Activated CD8-positive, alpha-beta T cell treated with anti-CD3 and anti-CD28 coated beads, Interleukin-2, amount 10 ng/mL, durations not matched to agents 7 days and 5 days (primary cell): ENCODE measurements at places on chromosomes 6 and 20. TPM values are rescaled to one million over a fixed set of nuclear protein-coding genes. Genes with fewer than 3 reads are reported as not detected.

Gene MYCT1
- not detected for total RNA-seq

- no peak for DNase-seq
These were observed 184.1 kb downstream of the MTFR2 start for GRCh38 chr6:136066005-136066404.

Gene ZNF512B
- total RNA-seq = 12.0 TPM

DNA sequence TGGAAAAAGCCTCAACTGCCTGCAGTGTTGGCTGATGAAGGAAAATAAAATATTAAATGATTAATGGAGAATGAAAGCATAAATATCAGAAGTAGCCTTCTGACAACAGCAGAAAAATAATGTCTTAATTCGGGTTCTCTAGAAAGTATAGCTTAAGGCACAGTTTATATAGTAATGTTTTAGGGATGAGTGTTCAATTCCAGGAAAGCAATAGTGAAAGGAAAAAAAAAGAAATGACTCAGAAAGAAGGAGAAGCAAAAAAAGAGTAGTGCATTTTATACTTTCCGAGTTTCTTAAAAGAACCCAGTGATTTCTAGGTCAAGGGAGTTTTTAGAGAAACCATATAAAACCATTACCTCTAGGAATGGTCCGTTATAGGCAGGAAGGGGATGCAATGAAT is 137.3 kb downstream of the HTR1B start:
- DNase-seq = no peak
